A549 (cell line): ENCODE measurements at places on chromosomes 11 and 22.

- DNase-seq = no peak
Observed at GRCh38 chr11:119852741-119853140, 123.7 kb upstream of the NECTIN1 start.

GRCh38 chr11:73227571-73228211 is 9.6 kb downstream of the P2RY2 start:
- DNase-seq = no peak

- no peak for DNase-seq
Observed at GRCh38 chr11:58497951-58498350, 10.0 kb downstream of the OR5B21 start.

DNA sequence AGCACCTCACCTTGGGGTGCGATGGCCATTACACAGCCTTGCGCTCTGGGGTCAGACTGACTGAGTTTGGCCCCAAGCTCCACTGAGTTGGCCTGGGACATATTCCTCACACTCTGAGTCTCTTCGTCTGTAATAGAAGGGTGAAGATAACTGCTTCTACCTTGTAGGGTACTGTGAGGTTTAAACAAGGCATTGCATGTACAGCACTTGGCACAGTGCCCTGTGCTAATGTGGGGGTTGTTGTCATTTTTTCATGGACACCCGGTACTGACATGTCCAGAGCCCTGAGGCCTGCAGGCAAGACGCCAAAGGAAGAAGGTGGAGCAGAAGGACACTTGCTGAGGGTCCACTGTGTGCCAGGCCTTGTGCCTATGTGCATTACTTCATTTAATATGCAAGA is 50.7 kb downstream of the OTOG start:
- DNase-seq = no peak

DNA sequence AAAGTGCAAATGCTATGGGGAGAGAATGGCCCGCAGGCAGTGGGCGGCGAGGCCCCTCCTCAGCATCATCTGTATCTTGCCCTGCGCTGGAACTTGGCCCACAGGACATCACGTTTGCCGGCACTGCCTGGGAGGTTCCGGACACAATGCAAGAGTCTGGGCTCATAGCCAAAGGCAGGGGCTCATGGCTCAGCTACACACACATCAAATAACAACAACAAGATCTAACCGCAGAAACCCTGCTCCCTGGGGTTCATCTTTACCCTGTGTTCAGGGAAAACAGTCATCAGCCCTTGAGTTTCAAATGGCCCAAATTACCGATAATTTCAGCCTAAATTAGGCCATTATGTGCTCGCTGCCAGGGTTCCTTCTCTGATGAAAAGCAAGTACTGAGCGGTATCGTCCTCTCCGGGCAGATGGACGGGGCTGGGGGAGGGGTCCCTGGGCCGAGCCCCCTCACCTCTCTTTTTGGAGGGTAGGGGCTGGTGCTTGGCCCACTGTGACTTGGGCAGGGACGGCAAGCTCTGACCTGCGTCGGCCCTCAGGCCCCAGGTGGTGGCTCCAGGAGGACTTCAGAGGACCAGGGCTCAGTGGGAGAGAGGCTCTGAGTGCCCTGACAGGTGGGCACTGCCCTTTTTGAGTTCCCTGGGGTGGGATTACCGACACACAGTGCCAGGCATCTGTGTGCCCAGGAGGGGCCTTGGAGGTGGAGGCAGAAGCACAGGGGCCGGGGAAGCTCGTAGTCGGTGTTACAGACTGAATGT is 25.0 kb upstream of the GAL start:
- peak; percentile 55 for DNase-seq
